Muscle of back (tissue), 13 donors: ENCODE measurements at places on chromosomes 3 and 15. TPM values are rescaled to one million over a fixed set of nuclear protein-coding genes. Genes with fewer than 3 reads are reported as not detected.
A peak's percentile ranks its signal among the peaks of the same experiment; 100 is the strongest.

The STRIT1 gene
- polyA plus RNA-seq = 28.6 TPM

The ALDH1L1 gene
- polyA plus RNA-seq = 0.42 TPM

- no peak for DNase-seq
Observed at GRCh38 chr3:183917776-183918175, 33.1 kb upstream of the PARL start.

DNA sequence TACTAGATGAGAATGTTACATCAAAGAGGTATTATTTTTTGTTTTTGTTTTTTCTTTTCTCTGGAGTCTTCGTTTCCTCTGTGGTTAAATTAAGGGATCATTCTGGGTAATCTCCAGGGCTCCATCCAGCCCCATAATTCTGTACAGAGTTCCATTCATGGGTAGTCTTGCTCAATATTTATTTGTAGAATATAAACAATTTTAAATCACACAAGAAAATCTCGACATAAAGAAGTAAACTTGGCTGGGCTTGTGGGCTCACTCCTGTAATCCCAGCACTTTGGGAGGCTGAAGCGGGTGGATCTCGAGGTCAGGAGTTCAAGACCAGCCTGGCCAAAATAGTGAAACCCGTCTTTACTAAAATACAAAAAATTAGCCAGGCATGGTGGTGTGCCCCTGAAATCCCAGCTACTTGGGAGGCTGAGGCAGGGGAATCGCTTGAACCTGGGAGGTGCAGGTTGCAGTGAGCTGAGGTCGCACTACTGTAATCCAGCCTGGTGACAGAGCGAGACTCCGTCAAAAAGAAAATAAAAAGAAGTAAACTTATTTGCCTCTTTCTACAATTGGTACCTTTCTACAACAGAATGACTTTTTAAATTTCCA is 166.8 kb upstream of the TGFBR2 start:
- DNase-seq = no peak

GRCh38 chr3:112001526-112001925 is 2.8 kb downstream of the TAGLN3 start:
- no peak for DNase-seq

- DNase-seq = no peak
Observed at GRCh38 chr15:57198654-57199291, 177.5 kb upstream of the CGNL1 start.

GRCh38 chr15:88275804-88276203 is 19.3 kb upstream of the NTRK3 start:
- no peak for DNase-seq

- DNase-seq = peak; percentile 41
Observed at GRCh38 chr15:53193149-53193548, 403.0 kb upstream of the ONECUT1 start.

DNA sequence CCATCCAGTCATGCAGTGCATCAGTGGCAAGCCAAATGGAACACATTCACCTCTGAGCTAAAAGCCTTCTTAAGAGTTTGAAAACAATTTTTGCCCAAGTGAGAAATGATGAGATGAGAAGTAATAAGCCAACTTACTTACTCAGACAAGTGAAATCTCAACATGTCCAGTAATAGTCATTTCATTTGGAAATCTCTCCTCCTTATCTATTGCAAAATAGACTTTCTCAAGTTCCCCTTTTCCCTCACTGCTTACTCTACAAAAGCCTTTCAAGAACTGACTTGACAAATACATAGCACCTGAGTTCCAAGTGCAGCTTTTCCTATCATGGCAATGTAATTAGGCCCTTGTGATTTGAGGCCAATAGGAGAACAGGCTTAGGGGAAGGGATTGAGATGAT is 282.3 kb downstream of the SLC9A9 start:
- no peak for DNase-seq

DNA sequence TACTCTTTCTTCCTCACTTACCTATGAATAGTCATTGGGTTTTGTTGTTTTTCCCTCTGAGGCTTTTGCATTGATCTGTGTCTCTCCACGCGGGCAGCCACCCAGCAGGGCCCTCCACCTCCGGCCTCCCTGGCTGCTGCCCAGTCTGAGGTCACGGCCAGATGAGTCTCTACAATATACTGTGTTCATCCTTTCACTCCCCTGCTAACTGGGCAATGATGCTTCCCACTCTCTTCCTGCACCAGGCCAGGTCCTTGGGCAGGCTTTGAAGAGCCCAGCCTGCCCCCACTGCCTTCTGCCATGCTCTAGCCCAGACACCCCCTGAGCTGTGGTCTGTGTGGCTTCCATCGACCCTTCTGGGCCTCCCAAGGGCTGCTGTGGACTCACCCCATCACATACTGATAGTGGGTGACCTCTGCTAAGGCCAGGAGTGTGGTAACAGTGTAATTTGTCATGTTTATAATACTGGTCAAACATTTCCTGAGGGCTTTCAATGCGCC is 18.0 kb downstream of the PDIA5 start:
- no peak for DNase-seq

- no peak for DNase-seq
Observed at GRCh38 chr3:127068871-127069270, 86.0 kb downstream of the PLXNA1 start.

The TMEM44 gene
- polyA plus RNA-seq = 17.2 TPM

DNA sequence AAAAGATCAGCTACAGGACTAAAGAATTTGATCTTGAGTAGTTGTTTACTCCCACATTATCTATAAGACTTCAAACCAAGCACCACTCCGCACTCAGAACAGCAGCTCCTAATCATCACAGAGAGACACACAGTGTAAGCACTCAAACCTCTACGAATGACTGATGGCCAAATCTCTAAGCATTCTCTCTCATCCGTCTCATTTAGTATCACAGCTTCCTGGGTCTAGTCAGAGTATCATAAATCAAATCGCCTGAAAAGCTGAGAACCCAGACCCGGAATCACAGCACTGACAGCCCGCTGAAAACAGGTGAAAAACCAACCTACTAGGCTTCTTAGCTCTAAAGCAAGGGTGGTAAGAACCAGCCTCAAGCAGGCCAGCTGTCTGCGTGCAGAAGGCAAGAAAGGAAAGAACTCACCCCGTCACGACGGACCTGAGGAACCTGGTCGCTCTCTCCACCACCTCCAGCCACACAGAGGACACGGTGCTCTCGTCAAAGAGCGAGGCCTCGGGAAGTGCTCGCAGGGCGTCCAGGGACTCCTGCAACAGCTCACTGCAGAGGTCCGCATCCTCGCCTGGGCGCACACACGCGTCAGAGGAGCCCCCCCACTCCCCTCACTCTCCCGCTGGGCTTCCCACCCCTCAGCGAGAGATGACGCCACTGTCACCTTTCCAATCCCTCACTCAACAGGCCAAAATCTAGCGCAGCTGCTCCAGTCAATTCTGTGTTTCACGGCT is 47.9 kb downstream of the HERC2 start:
- no peak for DNase-seq

The VGLL3 gene
- polyA plus RNA-seq = 35.3 TPM
